Trophoblast cell (in vitro differentiated cells and primary cell): ENCODE measurements at places on chromosomes 13 and 19.
A peak's percentile ranks its signal among the peaks of the same experiment; 100 is the strongest.

GRCh38 chr13:37349916-37350315 is 244.5 kb upstream of the CSNK1A1L start:
- no peaks in the 10 kb centered on the region for H3K27me3 ChIP-seq
- no peak overlapping the region for H3K4me3 ChIP-seq
- H3K4me1 ChIP-seq, result no peaks in the 10 kb centered on the region
- H3K27ac ChIP-seq, result no peak overlapping the region

- no peak overlapping the region for H3K27ac ChIP-seq
- DNase-seq, result no peak
- peaks cover 68% of the 10 kb centered on the region for H3K36me3 ChIP-seq
- no peaks in the 10 kb centered on the region for H3K4me1 ChIP-seq
- H3K27me3 ChIP-seq, result no peaks in the 10 kb centered on the region
Observed at GRCh38 chr19:5092481-5092843, 123.5 kb downstream of the KDM4B start.

DNA sequence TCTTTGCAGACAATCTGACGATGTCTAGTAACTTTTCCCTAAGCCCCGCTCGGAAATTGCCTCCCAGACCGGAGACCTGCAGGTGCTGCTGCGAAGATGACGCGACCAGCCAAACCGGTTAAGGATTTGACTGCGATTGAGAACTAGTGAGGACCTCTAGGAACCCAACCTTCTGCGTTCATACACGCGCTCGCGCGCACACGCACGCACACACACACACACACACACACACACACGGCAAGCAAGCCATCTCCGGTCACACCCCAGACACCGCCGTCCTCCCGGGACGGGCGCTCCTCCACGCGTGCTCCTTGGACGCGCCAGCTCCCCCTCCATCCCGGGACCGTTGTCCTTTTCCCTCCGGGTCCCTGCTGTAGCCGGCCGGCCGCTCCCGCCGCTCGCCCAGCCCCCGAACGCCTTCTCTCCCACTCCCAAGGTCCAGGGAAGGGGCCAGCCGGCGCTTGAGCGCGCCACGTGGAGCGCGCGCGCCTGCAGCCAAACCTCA is 1.2 kb downstream of the TBC1D4 start:
- H3K36me3 ChIP-seq, result no peaks in the 10 kb centered on the region
- peak overlapping the region; percentile 81 for H3K4me3 ChIP-seq
- peaks cover 6% of the 10 kb centered on the region for H3K4me1 ChIP-seq
- DNase-seq, result peak; percentile 94
- H3K27me3 ChIP-seq, result no peaks in the 10 kb centered on the region

GRCh38 chr19:10694706-10695307 is 6.4 kb upstream of the QTRT1 start:
- H3K27ac ChIP-seq, result no peak overlapping the region
- DNase-seq, result no peak
- no peaks in the 10 kb centered on the region for H3K27me3 ChIP-seq
- peaks cover 29% of the 10 kb centered on the region for H3K36me3 ChIP-seq
- H3K4me1 ChIP-seq, result peaks cover 4% of the 10 kb centered on the region
- no peak overlapping the region for H3K4me3 ChIP-seq

DNA sequence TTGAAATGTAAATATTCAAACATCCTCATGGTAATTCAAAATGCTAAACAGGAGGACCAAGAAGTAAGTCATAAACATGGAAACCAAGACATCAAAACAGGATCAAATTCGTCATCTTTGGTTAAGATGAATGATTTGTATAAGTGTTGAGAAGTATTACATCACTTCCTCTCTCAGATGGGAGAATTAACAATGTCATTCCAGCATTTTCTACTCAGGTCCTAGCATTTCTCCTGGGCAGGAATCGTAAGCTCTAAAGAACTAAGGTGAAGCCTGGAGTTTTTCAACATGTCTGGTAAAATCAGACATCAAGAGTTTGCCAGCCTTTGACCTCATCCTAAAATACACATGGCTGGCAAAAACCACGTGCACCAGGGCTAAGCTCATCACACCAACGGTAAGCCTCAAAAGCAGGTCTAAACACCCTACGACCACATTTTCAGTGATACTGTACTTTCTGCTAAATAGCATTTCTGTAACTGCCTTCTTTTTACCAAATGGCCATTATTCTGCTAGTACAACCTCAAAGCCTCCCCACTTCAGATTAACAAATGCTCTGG is 24.8 kb downstream of the RANBP3 start:
- H3K27ac ChIP-seq, result no peak overlapping the region
- H3K4me1 ChIP-seq, result peaks cover 16% of the 10 kb centered on the region
- H3K36me3 ChIP-seq, result peaks cover 9% of the 10 kb centered on the region
- no peaks in the 10 kb centered on the region for H3K27me3 ChIP-seq

DNA sequence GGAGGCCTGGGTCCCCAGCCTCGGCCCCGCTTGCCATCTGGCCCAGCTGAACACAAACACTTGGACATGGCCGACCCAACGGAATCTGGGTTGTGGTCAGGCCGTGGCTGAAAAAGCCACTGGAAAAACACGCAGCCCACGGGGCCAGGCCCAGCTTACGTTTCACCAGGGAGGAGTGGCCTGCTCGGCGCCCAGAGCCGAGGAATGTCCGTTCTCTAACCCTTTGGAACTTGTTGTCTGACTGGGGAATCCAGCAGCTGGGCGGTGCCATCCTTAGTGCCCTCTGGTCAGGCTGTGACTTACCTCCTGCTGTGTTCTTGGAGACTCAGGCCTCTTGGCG is 13.8 kb downstream of the CILP2 start:
- no peaks in the 10 kb centered on the region for H3K27me3 ChIP-seq
- H3K27ac ChIP-seq, result no peak overlapping the region
- DNase-seq, result no peak

GRCh38 chr13:112696869-112697465 is 7.1 kb downstream of the ATP11A start:
- H3K4me3 ChIP-seq, result no peak overlapping the region
- no peaks in the 10 kb centered on the region for H3K27me3 ChIP-seq
- H3K4me1 ChIP-seq, result peaks cover 19% of the 10 kb centered on the region
- no peak overlapping the region for H3K27ac ChIP-seq
- no peaks in the 10 kb centered on the region for H3K36me3 ChIP-seq
- DNase-seq, result no peak

DNA sequence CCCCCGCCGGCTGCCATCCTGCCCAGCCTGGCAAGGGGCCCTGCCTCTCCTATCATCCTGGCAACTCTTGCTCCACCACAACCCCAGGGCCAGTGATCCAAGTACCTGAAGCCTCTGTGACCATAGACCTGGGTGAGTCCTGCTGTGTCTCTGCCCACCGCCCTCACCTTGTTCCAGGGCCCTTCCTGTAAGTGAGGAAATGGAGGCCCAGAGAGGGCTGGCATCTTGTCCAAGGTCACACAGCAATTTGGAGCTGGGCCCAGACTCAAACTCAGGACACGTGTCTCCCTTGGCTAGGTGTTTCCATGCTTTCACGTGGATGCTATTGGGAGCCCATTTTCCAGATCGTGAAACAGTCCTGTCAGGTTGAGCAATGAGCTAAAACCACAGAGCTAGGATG is 3.7 kb downstream of the CREB3L3 start:
- DNase-seq, result no peak
- H3K27me3 ChIP-seq, result no peaks in the 10 kb centered on the region
- no peaks in the 10 kb centered on the region for H3K36me3 ChIP-seq
- no peak overlapping the region for H3K27ac ChIP-seq

GRCh38 chr19:43582495-43582894 is 6.9 kb downstream of the PINLYP start:
- no peak for DNase-seq
- no peak overlapping the region for H3K4me3 ChIP-seq
- peaks cover 8% of the 10 kb centered on the region for H3K36me3 ChIP-seq

DNA sequence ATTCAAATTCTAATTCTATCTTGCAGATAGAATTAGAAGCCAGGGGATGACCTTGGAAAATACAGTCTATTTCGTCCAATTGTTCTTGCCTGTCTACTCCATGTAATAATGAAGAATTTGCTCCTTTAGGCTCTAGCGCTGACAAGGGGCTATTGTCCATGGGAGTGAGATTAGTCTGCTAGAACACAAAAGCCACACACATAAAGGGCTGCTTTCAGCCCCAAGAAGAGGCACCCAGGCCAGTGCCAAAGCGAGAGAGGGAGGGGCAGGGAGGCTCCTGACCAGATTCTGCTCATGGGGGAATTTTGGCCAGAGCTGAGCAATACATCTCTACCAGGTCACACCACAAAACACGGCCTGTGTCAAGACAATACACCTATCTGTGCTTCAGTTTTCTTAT is 1306.9 kb downstream of the UQCRFS1 start:
- no peaks in the 10 kb centered on the region for H3K27me3 ChIP-seq
- H3K27ac ChIP-seq, result no peak overlapping the region
- H3K4me1 ChIP-seq, result no peaks in the 10 kb centered on the region
- no peak overlapping the region for H3K4me3 ChIP-seq
- DNase-seq, result no peak
- no peaks in the 10 kb centered on the region for H3K36me3 ChIP-seq

- H3K27me3 ChIP-seq, result no peaks in the 10 kb centered on the region
- H3K4me1 ChIP-seq, result no peaks in the 10 kb centered on the region
- no peak overlapping the region for H3K4me3 ChIP-seq
- no peak overlapping the region for H3K27ac ChIP-seq
- no peak for DNase-seq
Observed at GRCh38 chr19:317710-318508, 26.7 kb downstream of the MIER2 start.

GRCh38 chr19:1489463-1490310 is 463 bp downstream of the PCSK4 start:
- no peak overlapping the region for H3K27ac ChIP-seq
- H3K27me3 ChIP-seq, result peaks cover 5% of the 10 kb centered on the region
- peaks cover 12% of the 10 kb centered on the region for H3K4me1 ChIP-seq
- no peak for DNase-seq
- H3K4me3 ChIP-seq, result peak overlapping the region; percentile 70
- H3K36me3 ChIP-seq, result no peaks in the 10 kb centered on the region

- H3K4me3 ChIP-seq, result no peak overlapping the region
- peaks cover 18% of the 10 kb centered on the region for H3K4me1 ChIP-seq
- H3K27ac ChIP-seq, result no peak overlapping the region
- H3K36me3 ChIP-seq, result no peaks in the 10 kb centered on the region
- DNase-seq, result peak; percentile 20
Observed at GRCh38 chr13:30829145-30829832, 76.8 kb upstream of the MEDAG start.

- peak; percentile 39 for DNase-seq
- H3K27me3 ChIP-seq, result no peaks in the 10 kb centered on the region
- H3K4me1 ChIP-seq, result peaks cover 6% of the 10 kb centered on the region
- no peak overlapping the region for H3K4me3 ChIP-seq
- H3K36me3 ChIP-seq, result peaks cover 24% of the 10 kb centered on the region
Observed at GRCh38 chr19:32651729-32652140, 23.2 kb downstream of the ANKRD27 start.

DNA sequence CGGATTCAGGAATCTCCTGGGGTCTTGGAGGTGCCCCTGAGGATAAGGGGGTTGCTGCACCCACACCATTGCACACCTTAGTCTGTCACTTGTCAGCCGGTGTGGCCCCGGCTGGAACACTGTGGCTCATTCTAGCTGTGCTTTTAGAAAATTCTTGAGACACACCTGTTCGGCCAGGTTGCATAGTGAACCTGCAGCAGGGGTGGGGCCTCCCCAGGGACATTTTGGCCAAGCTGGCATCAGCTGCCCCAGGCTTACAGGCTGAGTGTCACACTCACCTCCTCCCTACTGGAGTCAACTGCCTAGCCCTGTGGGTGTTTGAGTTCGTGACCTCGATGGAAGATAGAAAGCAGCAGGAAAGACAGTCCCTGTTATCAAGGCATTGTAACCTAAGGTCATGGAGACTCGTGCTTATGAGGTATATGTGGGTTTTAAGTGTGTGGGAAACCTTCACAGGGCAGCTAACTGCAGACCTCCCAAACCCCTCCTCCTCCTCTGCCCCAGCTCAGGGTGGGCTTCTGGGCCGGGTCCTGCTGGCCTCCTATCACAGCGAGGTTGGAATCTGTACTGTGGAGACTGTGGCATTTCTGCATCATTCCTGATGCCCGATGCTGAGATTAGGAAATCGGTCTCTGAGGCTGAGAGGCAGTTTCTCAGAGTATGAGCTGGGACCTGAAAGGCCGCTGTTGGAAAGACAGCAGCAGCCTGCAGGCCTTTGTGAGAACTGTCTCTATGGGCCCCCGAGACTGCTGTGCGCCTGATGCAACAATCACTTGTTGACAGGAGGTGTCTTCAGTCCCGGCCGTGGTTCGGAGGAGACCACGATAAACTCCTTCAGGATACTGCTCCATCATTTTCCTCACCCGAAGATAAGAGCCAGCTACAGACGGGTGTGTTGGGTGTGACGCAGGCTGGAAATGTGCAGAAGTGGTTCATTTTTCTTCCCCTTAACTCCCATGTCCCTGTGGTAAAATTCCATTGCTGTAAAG is 72.2 kb downstream of the ATP11A start:
- H3K4me1 ChIP-seq, result peaks cover 18% of the 10 kb centered on the region
- H3K36me3 ChIP-seq, result no peaks in the 10 kb centered on the region
- H3K4me3 ChIP-seq, result no peak overlapping the region

DNA sequence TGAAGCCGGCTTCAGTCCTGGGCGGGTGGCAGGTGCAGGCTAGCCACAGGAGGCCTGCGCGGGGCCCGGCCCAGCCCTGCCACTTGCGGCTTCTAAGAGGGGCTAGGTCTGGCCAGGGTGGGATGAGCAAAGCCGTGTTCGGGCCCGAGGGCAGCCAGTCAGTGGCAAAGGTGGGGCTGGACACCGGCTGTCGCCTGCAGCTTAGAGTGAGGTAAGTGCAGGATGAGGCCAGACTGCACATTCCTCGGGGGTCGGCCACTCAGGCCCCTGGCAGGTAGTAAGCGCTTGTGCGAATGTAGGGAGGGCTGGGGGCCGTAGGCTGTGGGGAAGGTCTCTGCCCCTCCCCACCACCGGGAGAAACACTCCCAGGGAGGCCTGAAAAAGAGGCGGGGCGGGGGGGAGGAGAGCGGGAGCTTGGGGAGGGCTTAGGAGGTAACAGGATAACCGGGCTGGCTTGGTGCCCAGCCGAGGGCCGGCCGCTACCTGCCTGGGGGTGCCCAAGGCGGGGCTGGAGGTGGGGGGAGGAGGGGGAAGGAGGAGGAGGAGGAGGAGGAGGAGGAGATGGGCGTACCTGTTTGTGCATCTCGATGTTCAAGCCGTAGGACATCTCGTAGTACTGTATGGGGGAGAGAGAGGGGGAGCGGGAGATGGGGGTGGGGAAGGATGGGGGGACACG is 6.4 kb downstream of the TLE5 start:
- H3K36me3 ChIP-seq, result peaks cover 57% of the 10 kb centered on the region
- H3K27ac ChIP-seq, result no peak overlapping the region
- peaks cover 20% of the 10 kb centered on the region for H3K4me1 ChIP-seq
- peak; percentile 71 for DNase-seq
- H3K4me3 ChIP-seq, result no peak overlapping the region
- no peaks in the 10 kb centered on the region for H3K27me3 ChIP-seq

GRCh38 chr19:8416796-8417195 is 3.7 kb downstream of the MARCHF2 start:
- no peak for DNase-seq
- peaks cover 2% of the 10 kb centered on the region for H3K36me3 ChIP-seq
- H3K27me3 ChIP-seq, result no peaks in the 10 kb centered on the region

DNA sequence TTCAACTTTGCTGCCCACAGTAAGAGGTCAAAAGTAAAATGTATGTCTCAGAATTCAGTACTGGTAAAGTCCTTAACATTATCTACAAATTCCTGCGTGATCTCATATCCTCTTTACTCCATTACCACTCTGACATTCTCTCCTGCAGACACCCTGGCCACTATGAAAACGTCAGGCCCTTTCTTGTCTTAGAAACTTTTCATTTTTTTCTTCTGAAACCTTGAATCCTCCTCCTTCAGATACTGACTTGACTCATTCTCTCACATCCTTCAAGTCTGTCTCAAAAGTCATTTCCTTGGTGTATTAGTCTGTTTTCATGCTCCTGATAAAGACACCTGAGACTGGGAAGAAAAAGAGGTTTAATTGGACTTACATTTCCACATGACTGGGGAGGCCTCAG is 262.3 kb downstream of the POU4F1 start:
- H3K4me1 ChIP-seq, result no peaks in the 10 kb centered on the region
- H3K27me3 ChIP-seq, result no peaks in the 10 kb centered on the region
- no peak overlapping the region for H3K4me3 ChIP-seq
- no peak overlapping the region for H3K27ac ChIP-seq
